ENCODE measurements at places on chromosomes 4 and X.

DNA sequence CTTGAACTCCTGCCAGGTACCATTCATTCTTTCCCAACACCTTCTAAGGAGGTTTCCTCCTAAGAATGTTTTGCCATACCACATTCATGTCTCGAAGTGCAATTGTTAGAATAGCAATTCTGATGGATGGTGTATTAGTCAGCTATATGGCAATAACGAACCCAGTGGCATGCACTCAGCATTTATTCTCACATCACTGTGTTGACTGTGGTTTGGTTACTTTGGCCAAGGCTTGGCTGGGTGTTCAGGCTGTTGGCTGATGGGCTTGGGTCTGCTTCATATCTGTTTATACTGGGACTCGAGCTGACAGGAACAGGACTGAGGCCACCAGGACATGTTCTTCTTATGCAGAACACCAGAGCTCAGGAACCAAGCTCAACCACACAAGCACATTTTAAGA, 31.7 kb downstream of the PSAPL1 start:
- DNase-seq: no peak

- no peak for DNase-seq
Measured at GRCh38 chr4:173538148-173538908, 8.3 kb upstream of the HAND2 start.

DNA sequence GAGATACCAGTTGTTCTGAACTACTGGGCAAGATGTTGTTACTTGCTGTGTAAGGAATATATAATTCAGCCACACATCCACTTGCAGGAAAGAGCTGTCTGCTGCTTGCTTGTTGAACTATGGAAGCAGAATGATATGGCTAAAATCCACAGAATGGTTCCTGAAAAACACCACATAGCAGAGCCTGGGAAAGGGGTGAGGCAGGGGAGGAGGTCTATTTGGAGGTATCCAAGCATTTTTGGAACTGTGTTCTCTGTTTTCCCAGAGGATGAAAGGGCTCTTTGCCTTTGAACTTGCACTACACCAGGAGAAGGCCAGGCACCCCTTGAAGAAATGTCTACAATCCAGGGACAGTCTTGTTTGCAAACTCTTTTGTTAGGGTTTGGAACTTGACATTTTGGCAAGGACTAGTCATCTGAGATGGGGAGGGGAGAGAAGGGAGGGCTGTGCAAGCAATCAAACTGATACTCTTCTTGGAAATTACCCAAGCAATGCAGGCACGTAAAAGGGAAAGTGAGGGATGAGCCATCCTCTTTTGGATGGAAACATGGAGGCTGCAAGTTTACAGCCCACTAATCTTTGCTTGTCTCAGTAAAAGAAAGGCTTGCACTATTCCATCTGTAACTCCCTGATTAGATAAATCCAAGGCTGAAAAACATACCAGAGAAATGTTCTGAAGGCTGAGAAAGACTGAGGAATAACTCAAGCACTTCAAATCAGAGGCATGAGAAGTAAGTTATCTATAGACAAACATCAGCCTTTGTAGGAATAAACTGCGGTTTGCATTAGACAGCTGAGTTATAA, 141.0 kb downstream of the TSPAN5 start:
- no peak for DNase-seq

GRCh38 chrX:109774136-109774535, 41.1 kb upstream of the ACSL4 start:
- no peak for DNase-seq

DNA sequence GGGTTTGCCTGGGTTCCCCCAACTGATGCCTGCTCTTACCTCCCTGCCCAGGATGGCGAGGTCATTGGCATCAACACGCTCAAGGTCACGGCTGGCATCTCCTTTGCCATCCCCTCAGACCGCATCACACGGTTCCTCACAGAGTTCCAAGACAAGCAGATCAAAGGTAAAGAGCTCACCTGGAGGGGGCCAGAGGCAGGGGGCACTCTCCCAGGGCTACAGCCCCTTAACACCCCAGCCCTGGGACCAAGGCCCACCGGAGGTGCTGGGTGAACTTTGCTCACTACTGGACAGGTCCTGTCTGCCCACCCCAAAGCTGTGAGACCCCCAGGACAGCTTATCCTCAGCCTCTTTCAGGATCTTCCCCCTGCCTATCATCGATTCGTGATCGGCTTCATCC, 24.5 kb downstream of the HTRA3 start:
- no peak for DNase-seq

DNA sequence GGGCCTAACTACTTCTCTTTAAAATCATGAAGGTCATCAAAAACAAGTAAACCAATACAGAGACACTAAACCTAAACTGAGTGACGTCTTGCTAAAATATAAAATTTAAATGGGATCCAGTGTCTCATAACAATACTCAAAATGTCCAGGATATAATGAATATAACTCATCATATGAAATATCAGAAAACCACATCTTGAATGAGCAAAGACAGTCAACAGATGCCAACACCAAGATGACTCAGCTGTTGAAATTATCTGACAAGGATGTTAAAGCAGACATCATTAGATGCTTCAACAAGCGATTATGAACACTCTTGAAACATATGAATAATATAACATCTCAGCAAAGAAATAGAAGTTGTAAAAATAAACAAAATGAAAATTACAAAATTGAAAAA, 8.3 kb downstream of the NAP1L2 start:
- DNase-seq: no peak

- DNase-seq: no peak
Measured at GRCh38 chr4:30068234-30068633, 651.9 kb upstream of the PCDH7 start.

- DNase-seq: no peak
Measured at GRCh38 chr4:76607266-76607799, 172.3 kb downstream of the SHROOM3 start.

- no peak for DNase-seq
Measured at GRCh38 chrX:148914783-148915182, 414.4 kb downstream of the AFF2 start.

GRCh38 chr4:109378511-109378910, 55.1 kb upstream of the SEC24B start:
- DNase-seq: no peak

DNA sequence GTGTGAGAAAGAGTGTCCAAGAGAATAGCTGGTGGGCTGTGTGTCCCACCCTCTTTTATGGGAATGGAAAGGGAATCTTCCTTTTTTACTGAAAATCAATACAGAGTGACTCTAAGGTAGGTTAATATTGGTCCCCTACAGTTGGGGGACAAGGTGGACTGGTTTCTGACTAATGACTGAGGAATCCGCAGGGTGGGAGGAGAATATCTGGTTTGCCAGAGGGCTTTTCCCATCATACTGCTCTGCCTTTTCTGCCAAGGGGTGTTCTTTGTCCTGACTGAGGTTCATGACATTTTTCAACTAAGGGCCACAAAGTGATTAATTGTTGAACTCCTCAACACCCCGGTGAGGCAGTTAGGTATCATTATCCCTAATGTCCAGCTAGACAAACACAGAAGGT, 261.6 kb downstream of the SPATA18 start:
- no peak for DNase-seq

- no peak for DNase-seq
Measured at GRCh38 chrX:118976599-118977340, 2.4 kb downstream of the LONRF3 start.

DNA sequence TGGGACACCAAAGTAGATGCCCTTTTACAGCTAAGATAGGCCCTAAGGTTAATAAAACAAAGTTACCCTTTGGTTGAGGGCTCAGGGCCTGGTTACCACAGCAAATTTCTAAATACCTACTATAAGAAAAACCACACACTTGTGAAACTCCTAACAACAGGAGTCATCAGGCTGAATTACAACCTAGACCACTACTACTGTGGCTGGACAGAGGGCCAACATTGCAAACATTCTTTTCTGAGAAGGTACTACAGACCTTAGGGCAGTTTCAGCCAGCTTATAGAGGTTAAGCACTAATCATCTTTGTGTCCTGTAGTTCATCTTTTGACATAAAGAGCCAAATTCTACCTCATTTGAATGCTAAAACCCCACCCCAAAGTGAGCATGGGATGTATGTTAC, 504.0 kb downstream of the RAPGEF2 start:
- no peak for DNase-seq

GRCh38 chrX:13440176-13440575, 120.3 kb upstream of the ATXN3L start:
- no peak for DNase-seq

- DNase-seq: no peak
Measured at GRCh38 chrX:53080628-53081580, 1.3 kb upstream of the TSPYL2 start.

DNA sequence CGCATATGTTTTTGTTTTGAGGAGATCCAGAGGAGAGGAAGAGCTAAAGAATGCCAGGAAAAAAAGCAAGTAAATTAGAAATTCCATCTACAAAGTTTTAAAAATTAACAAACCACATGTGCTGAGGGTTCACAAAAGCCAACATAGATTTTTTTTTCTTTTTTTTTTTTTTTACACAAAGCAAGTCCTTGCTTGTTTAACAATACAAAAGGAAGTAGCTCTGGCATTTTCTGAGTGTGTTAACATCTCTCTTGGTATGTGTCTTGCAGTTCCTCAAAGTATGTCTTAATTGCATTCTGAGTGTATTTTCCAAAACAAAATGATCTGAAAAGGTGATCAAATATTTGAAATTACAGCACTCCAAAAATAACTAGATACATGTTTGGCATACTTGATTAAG, 1682.7 kb upstream of the AGA start:
- DNase-seq: no peak

- DNase-seq: no peak
Measured at GRCh38 chr4:89114100-89114499, 2.8 kb downstream of the TIGD2 start.

- DNase-seq: no peak
Measured at GRCh38 chr4:39330353-39330752, 35.8 kb downstream of the RFC1 start.

- peak; percentile 44 for DNase-seq
Measured at GRCh38 chrX:10111364-10112148, 45.2 kb upstream of the CLCN4 start.

- no peak for DNase-seq
Measured at GRCh38 chr4:170193496-170193895, 103.7 kb upstream of the AADAT start.

- DNase-seq: no peak
Measured at GRCh38 chr4:41334182-41334581, 77.5 kb downstream of the UCHL1 start.

- peak; percentile 47 for DNase-seq
Measured at GRCh38 chr4:1628892-1629698, 55.0 kb downstream of the FAM53A start.
